Stimulated activated CD8-positive, alpha-beta memory T cell treated with anti-CD3 and anti-CD28 coated beads, Interleukin-4, amount 100 ng/mL, for 24 hours (primary cell): ENCODE measurements at places on chromosomes 5 and 9.

DNA sequence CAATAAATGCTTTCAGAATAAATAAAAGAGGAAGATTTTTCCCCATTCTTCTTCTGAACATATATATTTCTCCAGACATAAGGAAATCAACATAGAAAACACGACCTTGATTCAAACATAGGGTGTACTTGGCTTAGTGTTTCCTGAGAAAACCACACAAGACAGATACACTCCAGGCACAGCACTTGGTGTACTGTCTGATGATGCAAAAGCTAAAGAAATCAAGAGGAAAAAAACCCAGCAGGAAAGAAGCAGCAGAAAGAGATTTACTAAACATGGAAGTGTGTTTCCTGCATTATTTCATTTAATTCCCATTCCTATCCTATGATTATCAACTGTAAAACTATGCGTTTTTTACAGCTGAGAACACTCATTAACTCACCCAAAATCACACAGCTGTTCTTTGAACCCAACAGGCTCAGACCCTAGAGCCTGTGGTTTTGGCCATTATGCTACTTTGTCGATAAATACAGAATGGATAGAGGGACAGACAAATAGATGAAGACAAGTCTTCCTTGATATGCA, 46.1 kb downstream of the NIPAL4 start:
- DNase-seq: no peak

- no peak for DNase-seq
Measured at GRCh38 chr5:10789021-10789420, 28.0 kb upstream of the DAP start.

DNA sequence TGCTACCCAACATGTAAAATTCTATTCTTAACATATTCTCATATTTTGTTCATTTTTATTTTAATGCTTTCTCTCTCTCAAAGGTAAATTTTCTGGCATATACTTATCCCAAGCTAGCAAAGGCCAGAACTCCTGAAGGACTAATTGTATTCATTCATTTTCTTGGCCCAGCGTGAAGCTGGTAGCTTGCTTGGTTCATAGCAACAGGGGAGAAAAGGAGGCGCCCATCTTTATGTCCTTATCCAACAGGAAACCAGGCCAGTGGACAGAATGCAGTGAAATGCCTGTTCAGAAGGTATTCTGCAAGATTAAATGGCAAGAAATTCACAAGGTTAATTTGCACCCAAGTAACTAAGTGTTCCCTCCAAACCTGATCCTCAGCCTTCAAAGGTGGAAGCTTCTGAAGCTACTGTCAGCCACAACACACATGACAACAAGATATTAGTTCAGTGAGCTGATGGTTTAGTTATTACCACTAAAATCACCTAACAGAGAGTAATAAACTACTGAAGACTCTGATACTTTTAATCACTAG, 5.6 kb downstream of the EFNA5 start:
- no peak for DNase-seq

GRCh38 chr9:118336250-118336942, 632.2 kb downstream of the TLR4 start:
- no peak for DNase-seq

DNA sequence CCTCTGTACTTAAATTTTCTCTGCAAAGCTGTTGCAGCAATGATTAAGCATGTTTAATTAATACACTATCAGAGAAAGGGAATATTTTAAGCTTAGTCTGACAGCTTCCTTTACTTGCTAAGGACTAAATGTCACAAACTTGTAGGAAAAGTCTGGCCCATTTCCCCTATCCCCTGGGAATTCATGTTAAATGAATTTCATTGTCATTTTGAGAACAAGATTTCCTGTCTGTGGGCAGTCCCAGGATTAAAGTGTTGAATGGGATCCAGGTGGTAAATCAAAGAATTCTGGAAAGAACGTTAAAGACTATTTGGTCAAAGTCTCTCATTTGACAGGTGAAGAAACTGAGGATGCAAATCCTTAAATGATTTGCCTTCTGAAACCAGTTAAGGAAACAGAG, 214.8 kb downstream of the MPDZ start:
- DNase-seq: no peak
